Foreskin keratinocyte (primary cell): ENCODE measurements at places on chromosomes 16 and 17.

- DNase-seq = no peak
Observed at GRCh38 chr16:57566436-57566835, 24.0 kb downstream of the ADGRG5 start.

- DNase-seq = no peak
Observed at GRCh38 chr17:58531661-58532554, 17.5 kb upstream of the MTMR4 start.

DNA sequence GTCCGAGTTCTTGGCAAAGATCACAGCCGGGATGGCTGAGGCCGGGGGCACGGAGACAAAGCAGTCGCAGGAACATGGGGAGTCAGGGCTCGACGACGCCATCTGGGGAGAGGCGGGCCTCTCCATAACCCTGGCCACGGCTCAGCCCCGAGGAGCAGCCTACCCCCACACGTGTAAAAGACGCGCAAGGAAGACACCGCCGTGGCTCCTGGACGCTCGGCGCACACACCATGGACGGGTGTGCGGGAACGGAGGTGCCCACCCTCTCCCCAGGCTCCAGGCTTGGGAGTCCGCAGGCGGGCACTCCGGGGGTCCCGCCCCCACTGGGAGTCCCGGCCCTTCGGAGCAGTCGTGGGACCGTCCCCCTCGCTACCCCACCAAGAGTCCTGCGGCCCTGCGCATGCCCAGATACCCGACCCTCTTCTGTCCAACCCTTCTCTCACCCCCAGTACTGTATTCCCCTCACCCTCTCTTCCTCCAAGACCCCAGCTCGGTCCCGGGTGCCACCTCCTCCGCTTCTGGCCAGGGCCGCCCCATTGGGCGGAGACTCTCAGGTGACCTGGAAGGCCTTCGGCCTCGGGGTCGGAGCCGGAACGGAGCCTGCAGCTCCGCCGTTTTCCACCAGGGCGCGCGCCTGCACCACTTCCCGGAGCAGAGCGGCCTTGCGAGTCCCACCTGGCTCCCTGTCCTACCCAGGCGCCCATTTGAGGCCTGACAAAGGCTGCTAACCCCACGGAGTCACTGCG is at the start of gene SCRN2:
SCRN2 (minus strand) TSS at position 532 of the 746 bp plus-strand sequence; CDS start at position 102, 430 bp downstream.
- peak; percentile 43 for DNase-seq

DNA sequence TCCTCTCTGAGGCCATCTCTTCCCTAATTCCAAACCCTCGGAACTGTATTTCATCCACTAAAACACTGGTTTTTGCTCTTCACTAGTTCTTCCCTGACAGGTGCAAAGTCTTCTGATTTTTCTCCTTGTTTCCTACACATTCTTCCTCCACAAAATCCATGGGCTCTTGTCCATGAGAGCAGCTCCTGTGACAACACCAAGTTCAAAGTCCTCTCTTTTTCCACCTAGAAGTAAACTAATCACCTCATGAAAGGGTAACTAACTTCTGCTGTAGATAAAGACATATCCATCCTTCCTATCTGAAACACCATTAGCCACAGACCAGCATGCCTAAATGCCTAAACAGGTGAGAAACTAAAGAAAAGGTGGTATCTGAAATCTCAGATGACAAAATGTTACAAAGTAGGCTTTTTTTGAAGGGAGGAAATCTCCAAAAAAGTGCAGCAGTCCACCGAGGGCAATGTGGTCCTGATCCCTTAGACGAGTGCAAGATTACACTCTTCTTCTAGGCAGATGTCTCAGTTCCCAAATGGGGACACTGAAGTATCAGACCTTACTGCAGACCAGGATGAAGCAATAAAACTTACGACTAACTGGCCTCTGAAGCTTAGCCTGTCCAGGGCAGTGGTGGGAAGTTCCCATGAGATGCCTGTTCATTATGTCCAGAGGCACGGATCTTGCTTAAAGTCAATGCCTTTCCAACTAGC is 2.8 kb downstream of the PIP4K2B start:
- DNase-seq = no peak

DNA sequence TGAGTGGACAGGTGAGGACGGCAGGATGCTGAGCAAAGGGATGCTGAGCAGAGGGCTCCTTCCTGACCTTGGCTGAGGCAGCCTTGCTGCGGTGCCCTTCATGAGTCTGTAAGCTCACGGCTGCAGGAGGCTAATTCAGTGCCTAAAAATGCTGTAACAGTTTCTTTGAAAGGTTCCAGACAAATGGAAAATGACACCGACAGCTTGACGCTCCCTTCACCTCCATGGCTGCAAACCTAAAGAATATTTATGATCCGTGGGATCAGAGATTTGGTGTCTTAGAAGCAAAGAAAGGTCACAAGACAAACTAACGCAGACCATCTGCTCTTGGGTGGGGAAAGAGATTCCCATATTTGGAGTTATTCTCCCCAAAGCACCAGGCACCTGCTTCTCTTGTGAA is 28.0 kb downstream of the TOM1L2 start:
- DNase-seq = no peak

GRCh38 chr16:85357323-85357722 is 245.1 kb upstream of the CIBAR2 start:
- no peak for DNase-seq

DNA sequence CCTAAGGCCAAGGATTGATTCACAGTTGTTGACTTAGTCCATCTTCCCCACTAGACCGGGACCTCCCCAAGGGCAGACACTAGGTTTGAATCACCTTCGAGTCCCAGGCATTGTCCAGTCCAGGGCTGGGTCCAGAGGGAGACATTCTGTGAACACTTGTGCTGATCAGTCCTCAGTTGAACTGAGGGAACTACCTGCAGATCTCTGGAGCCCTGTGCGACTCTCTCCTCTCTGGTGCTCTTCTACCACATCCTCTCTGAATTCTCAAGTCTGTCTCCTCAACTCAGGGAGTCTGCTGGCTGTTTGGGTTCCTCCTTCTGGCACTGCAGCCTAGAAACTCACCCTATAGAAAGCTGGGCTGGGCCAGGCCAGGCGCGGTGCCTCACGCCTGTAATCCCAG is 10.8 kb downstream of the ZNF232 start:
- DNase-seq = no peak

GRCh38 chr17:7173687-7174602 is 5.2 kb downstream of the ASGR1 start:
- DNase-seq = no peak
